ENCODE measurements at places on chromosomes 3 and 15.

GRCh38 chr15:72967811-72968530 lies 84.3 kb upstream of the NEO1 start:
- no peak for DNase-seq

DNA sequence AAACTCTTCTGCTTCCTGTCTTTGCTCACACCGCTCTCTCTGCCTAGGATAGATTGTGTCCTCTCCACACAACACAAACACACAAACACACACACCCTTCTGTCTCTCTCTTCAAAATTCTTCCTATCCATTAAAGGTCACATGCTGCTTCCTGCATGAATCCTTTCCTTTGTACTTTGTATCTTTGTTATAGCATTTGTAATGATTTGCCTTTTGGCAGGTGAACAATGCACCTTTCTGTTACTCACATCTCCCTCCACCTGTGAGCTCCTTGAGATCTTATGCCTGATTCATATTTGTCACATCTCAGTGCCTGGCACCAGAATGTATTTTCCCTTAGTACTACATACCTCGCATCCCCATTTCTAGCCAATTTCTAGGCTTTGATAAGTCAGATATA lies 251.4 kb upstream of the UMPS start:
- no peak for DNase-seq

GRCh38 chr15:55237219-55238130 lies 40.7 kb upstream of the RSL24D1 start:
- no peak for DNase-seq

DNA sequence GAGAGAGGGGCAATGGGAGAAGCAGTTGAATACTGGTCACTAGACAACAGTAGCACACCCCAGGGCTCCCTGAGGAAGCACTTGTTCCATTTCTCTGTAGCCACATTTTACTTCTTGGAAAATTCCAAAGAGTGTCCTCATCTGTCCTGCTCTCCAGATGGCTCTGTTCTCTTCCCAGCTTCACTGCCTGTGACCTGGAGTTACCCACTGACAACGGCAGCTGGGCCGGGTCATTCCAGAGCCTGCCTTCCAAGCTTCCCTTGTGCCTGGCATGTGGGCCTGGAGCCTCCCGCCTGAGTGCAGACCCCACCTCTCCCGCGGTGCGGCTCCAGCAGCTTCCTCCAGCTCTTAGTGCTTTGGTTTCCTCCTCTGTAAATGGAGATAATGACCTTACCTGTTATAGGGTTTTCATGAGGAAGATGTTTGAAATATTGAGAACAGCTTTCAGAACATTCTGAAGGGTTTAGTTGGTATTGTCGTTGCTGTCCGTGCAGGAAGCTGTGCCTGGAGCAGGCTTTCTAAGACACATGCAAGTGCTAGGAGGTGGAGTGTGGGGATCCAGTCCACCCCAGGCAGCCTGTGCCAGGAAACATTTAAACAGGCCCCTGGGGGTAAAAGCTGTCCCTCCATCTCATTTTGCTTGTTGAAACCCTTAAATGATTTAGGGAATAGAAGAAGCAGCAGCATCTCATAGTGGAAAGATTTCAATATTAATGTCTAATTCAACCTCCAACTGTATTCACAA lies 24.8 kb downstream of the EFCC1 start:
- DNase-seq = no peak

DNA sequence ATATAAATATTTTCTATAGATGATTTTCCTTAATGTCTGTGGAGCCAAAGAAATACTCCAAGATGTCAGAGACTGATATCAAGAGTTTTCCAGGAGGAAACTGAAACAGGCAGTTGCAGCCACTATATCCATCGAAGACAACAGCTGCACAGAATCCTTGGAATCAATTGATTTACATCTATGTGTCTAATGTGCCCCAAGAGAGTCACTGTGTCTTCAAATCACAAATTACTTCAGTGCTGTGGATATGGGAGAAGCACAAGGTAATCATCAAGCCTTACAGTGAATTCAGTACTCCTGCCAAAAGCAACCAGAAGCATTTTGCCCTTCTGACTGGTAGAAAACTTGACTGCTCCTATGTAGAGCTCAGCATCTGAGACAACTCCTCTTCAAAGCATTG lies 51.1 kb downstream of the CPNE4 start:
- no peak for DNase-seq

- DNase-seq = no peak
These were observed 2.5 kb upstream of the FANCD2 start for GRCh38 chr3:10023587-10024310.

DNA sequence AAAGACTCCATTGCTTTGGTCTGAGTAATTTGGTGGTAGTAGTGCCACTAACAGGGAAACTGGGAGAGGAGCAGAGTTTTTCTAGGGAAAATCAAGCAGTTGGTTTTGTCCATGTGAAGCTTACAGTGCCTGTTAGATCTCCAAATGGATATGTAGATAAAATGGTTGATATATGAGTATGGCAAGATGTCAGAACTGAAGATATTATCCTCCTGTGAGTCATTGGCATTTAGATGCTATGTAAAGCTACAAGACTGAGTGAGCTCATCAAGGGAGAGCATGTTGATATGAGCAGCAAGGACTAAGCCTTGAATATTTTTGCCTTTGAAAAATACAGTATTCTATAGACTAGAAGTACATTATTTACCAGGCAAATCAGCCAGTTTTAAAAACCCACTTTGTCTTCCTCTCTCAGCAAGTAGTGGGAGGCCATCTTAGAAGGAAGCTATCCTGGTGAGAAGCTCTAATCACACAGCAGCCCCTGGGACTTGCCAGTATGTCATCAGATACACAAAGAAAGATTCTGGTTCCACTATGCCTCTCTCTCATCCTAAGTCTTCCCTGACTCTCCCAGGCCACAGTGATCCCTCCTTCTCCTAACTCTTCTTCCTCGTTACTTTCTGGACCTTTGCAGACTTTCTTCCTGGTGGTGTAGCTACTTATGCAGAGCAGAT lies 77.4 kb upstream of the ANKRD28 start:
- DNase-seq = no peak

DNA sequence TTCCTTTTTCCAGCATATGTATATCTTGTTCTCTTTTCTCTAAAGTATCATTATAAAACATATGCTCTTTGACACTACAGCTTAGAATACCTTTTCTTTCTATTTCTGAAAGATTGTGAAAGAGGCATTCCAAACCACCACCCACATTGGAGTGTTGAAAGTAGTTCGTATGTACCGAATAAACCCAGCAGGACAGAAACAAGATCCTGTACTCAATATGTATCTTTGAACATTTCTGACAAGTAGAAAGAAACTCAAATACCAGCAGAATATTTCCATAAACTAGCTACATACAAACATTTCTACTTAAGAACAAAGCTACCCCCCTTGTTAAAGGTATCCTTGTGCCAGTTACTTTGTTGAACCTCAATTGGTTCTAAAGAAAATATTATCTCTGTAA lies 415.3 kb upstream of the ALCAM start:
- no peak for DNase-seq

DNA sequence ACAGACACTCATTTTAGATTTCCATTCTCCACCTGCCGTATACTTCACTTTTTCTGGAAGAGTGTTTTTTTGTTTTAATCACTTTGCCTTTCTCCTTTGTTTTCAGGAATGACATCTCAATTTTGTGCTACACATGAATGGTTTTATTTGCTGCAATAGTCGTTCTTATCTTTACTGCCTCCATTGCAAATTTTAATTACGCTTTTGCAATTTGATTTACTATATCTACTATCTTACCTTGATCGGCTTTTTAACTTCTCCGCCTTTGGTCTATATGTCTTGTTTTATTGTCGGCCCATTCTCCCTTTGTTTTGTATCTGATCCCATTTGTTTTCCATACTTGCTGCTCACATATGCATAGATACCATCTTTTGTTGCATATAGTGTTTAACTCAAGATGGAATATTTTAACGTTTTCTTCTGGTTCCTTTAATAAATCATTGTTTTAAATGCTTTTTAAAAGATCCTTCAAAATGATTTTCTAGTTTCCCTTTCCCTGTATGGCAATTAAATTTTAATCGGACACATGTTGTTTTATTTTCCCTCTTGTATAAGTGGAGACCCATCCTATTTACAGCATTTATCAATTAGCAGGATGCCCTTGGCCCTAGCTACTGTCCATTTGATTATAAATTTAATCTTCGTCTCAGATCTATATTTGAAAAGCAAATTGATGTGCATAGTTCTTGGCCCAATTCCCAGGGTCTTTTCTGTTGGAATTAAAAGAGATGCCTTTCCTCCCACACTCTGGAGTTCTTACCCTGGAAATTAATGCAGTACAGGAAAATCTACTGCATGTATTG lies 97.2 kb upstream of the CNTN4 start:
- no peak for DNase-seq

GRCh38 chr3:182808041-182808770 lies 14.9 kb downstream of the ATP11B start:
- no peak for DNase-seq
